ENCODE measurements at places on chromosomes 1 and 21. TPM values are rescaled to one million over a fixed set of nuclear protein-coding genes. Genes with fewer than 3 reads are reported as not detected.

KRTAP19-3 gene
- not detected for total RNA-seq

JAM2 gene
- total RNA-seq, result 2.6 TPM

MYOC gene
- not detected for total RNA-seq

EDN2 gene
- 0.22 TPM for total RNA-seq

HTR6 gene
- total RNA-seq, result 0.29 TPM

- DNase-seq, result no peak
- H3K36me3 ChIP-seq, result peaks cover 5% of the 10 kb centered on the region
- peaks cover 5% of the 10 kb centered on the region for H3K27me3 ChIP-seq
- no peak overlapping the region for H3K27ac ChIP-seq
Observed at GRCh38 chr1:13703128-13703513, 3.1 kb downstream of the PRDM2 start.

- no peak overlapping the region for H3K4me3 ChIP-seq
- H3K27ac ChIP-seq, result no peak overlapping the region
- no peak for DNase-seq
- no peaks in the 10 kb centered on the region for H3K36me3 ChIP-seq
- no peaks in the 10 kb centered on the region for H3K27me3 ChIP-seq
Observed at GRCh38 chr1:160633330-160633903, 13.4 kb downstream of the SLAMF1 start.

- no peak for DNase-seq
- no peak overlapping the region for H3K4me3 ChIP-seq
- no peak overlapping the region for H3K27ac ChIP-seq
- no peaks in the 10 kb centered on the region for H3K36me3 ChIP-seq
Observed at GRCh38 chr1:201634261-201634660, 95.3 kb downstream of the NAV1 start.

GRCh38 chr21:35980821-35981220 lies 79.5 kb downstream of the SETD4 start:
- H3K27me3 ChIP-seq, result no peaks in the 10 kb centered on the region
- H3K4me1 ChIP-seq, result no peaks in the 10 kb centered on the region
- DNase-seq, result no peak
- peaks cover 2% of the 10 kb centered on the region for H3K36me3 ChIP-seq
- H3K4me3 ChIP-seq, result no peak overlapping the region

GRCh38 chr1:98277118-98277517 lies 356.3 kb upstream of the DPYD start:
- H3K36me3 ChIP-seq, result no peaks in the 10 kb centered on the region
- peaks cover 9% of the 10 kb centered on the region for H3K4me1 ChIP-seq
- DNase-seq, result no peak
- no peak overlapping the region for H3K27ac ChIP-seq

All from H9 (cell line).